ENCODE measurements at places on chromosomes 5 and 9.

GRCh38 chr9:71944754-71945375 is 33.4 kb downstream of the C9orf85 start:
- DNase-seq, result no peak

GRCh38 chr9:125743682-125744428 is 3.3 kb upstream of the PBX3 start:
- DNase-seq, result no peak

DNA sequence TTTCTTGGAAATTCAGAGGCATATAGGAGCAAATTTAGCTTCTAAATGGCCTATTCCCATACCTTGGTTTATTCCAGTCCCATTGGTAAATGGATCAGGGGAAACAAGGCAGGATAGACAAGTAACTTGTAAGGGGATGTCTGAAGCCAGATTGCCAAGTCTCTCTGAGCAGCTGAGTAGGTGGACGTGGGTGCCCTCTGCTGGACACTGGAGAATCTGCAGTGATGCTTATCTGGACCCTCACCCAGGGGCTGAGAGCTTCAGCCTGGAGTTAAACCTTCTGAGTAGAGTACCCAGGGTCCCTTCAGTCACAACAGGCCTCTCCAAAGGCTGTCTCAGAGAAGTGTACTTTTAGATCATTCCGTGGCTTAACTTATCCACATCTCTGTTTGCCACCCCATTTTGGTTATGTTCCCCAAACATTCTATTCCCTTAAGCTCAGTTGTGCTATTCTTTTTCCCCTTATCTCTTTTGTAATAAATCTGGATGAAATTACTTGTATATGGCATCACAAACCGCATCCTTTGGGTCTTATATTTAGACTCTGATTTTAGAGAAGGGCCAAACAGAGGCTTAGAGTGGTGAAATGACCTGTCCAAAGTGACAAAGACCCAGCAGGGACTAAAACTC is 218.3 kb upstream of the GLRA1 start:
- no peak for DNase-seq

- no peak for DNase-seq
Observed at GRCh38 chr5:96648593-96648992, 13.6 kb upstream of the CAST start.

GRCh38 chr5:149846021-149846420 is 98.6 kb downstream of the PDE6A start:
- DNase-seq, result no peak

GRCh38 chr5:82339792-82340191 is 61.6 kb upstream of the RPS23 start:
- no peak for DNase-seq

- DNase-seq, result no peak
Observed at GRCh38 chr9:114403153-114403756, 15.5 kb upstream of the AKNA start.

GRCh38 chr5:111551161-111551560 is 38.8 kb upstream of the STARD4 start:
- no peak for DNase-seq

DNA sequence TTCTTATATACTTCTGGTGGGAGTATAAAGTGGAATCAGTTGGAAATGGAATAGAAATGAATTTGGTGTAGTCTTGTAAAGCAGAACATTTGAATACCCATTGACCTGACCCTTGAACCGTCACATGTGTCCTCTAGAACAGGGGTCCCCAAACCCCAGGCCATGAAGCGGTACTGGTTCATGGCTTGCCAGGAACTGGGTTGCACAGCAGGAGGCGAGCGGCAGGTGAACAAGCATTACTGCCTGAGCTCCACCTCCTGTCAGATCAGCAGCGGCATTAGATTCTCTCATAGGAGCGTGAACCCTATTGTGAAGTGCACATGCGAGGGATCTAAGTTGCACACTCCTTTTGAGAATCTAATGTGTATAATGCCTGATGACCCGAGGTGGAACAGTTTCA is 80.0 kb downstream of the RANBP17 start:
- no peak for DNase-seq

DNA sequence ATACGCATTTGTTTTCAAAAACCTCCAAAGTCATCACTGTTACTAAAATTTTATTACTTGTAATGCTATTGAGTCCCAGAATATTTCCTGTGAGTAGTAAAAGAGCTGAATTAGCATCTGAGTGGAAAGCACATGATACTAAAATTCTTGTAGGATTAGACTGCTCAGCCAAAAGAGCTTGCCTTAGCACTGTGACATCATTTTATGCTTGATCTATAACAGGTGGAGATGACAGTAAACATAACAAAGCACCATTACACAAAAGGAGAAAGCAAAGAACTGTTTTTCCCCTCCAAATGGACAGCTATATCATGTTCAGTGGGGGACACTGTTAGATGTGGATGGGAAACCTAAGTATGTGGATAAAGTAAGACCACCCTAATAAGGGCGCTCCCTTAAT is 5.8 kb upstream of the JAK2 start:
- no peak for DNase-seq

- no peak for DNase-seq
Observed at GRCh38 chr5:84242286-84242685, 142.4 kb downstream of the EDIL3 start.

- DNase-seq, result no peak
Observed at GRCh38 chr9:131273146-131273855, 3.0 kb downstream of the FAM78A start.

GRCh38 chr5:3962113-3962512 is 366.5 kb downstream of the IRX1 start:
- no peak for DNase-seq

DNA sequence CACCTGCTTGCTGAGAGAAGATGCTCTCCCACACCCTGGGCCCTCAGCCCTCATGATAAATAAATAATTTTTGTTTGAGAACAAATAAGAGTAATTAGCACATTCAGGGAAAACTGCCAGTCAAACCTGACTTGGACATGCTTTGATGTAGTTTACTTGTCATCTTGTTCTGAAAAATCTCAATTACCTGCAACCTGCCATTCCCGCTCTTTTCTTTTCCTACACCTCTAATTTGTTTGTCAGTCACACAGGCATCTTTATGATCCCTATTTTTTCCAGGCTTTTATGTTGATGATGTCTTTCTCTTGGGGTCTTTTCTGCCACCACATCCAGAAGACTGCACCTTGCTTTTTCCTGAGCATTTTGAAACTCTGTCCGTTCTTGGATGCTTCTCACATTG is 28.6 kb upstream of the TGFBI start:
- DNase-seq, result no peak

GRCh38 chr9:108437656-108438055 is 418.1 kb downstream of the ACTL7B start:
- DNase-seq, result no peak

DNA sequence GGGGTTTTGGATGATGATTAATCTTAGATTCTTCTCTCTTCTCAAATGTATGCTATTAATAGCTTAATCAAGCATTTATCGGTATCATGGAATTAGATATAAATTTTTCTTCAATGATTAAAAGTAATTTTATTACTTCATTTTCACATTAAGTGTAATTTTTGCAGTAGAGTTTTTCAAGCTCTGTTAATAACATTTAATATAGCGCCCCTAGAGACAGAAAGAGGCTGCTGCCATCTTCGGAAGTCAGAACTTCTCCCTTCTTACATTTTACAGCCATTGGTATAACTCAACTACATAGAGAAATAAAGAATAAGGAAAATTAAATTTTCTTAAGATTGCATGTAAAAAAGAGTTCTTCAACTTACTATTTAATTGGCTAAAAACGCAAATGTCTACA is 540.3 kb downstream of the GABRG2 start:
- DNase-seq, result no peak

- no peak for DNase-seq
Observed at GRCh38 chr5:999032-999501, 9.5 kb upstream of the NKD2 start.

GRCh38 chr9:4617752-4618151 is 44.3 kb upstream of the PLPP6 start:
- no peak for DNase-seq

- DNase-seq, result no peak
Observed at GRCh38 chr9:129393064-129393463, 215.0 kb upstream of the IER5L start.

- peak; percentile 36 for DNase-seq
Observed at GRCh38 chr9:133942206-133942975, 49.7 kb downstream of the VAV2 start.

- no peak for DNase-seq
Observed at GRCh38 chr5:21709770-21710169, 1143.4 kb downstream of the CDH12 start.

DNA sequence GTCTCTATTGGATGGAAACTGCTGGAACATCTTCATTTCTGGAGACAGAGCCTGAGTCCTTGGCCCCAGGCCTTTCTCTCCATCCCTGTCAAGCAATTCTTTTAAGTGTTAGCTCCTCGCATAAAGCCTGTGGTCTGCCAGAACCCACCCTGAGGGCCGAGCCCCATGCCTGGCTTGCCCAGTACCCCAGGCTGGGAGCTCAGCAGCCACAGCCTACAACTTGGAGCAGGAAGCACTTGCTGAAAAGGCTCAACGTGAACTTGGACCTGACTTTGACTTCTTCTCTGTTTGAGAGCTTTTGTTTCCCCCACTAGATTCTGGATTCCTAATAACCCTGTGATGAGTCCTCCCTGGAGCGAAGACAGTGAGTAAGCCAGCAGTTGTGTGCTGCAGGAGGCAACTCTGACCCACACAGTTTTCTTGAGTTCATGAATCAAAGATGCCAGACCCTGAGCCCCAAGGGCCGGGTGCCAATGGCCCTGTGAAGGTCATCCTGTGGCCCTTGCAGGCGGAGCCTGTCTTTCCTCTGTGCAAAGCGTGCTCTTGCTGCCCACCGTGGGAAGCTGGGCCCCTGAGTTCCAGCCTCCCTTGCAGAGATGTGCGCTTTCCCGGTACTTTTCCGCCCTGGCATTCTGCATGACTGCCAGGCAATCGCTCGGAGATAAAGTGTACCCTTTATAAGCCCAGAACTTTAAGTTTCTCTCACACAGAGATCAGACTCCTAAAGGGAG is 64.3 kb upstream of the RUFY1 start:
- DNase-seq, result no peak

GRCh38 chr9:125536776-125537175 is 170.2 kb downstream of the MAPKAP1 start:
- DNase-seq, result no peak

- no peak for DNase-seq
Observed at GRCh38 chr9:98906273-98907040, 37.2 kb upstream of the COL15A1 start.

DNA sequence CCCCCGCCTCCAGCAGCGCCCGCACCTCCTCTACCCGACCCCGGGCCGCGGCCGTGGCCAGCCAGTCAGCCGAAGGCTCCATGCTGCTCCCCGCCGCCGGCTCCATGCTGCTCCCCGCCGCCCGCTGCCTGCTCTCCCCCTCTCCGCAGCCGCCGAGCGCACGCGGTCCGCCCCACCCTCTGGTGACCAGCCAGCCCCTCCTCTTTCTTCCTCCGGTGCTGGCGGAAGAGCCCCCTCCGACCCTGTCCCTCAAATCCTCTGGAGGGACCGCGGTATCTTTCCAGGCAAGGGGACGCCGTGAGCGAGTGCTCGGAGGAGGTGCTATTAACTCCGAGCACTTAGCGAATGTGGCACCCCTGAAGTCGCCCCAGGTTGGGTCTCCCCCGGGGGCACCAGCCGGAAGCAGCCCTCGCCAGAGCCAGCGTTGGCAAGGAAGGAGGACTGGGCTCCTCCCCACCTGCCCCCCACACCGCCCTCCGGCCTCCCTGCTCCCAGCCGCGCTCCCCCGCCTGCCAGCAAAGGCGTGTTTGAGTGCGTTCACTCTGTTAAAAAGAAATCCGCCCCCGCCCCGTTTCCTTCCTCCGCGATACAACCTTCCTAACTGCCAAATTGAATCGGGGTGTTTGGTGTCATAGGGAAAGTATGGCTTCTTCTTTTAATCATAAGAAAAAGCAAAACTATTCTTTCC is 19.3 kb downstream of the CDKN2A start:
- DNase-seq, result no peak

DNA sequence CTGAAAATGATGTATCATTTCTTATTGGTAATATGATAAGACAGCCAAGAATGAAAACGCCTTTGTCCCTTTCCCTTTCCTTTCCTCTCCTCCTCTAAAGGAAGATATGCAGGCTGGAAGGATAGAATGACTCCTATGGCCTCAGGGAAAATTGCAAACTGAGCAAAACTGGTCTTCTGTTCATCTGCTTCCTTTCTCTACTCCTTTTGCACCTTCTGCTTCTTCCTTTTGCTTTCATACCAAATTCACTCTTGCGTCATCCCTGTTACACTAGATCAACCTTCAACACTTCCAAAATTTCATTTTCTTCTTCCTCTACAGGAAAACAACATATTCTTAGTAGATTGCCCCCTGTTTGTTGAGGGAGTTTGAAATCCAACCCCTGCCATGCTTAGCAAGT is 234.1 kb downstream of the ADAMTS6 start:
- DNase-seq, result no peak

GRCh38 chr5:76622076-76622475 is 1.1 kb downstream of the F2RL2 start:
- DNase-seq, result no peak

- no peak for DNase-seq
Observed at GRCh38 chr9:91187311-91187964, 174.3 kb downstream of the AUH start.

DNA sequence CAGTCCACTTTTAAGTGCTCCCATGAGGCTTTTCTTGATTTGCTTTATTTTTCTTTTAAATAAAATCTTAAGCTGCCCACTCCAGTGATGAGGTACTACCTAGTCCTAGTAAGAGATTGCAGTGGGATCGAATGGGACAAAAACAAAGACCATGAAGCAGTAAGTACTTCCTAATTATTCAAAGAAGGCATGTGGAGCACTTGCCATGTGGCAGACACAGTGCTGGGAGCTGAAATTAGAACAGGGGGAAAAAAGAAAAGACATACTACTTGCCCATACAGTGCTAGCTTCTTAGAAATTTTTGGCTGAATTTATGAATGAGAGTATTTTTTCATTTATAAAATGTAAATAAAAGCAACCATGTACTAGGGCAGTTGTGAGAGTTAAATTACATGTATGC is 239.9 kb upstream of the TNC start:
- DNase-seq, result no peak

DNA sequence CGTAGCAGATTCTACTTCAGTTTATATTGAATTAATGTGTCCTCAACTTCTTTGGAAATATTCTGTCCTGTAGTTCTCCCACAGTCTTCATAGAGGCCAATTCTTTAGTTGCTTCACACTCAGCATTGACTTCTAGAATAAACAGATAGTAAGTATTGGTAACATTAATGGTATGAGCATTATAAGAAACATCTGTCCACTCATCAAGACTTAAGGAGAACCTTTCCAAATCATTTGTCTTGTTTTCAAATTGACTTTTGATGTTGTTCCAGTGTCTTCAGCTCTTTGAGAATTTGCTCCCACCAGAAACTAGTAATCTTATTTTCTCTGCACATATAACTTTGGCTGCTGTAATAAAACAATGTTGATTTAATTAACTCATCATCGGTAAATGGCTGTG is 18.3 kb downstream of the RANBP17 start:
- DNase-seq, result no peak

- peak; percentile 87 for DNase-seq
Observed at GRCh38 chr5:113213551-113214425, 221.0 kb downstream of the TSSK1B start.

All from spinal cord (tissue), 10 donors.